ENCODE measurements at places on chromosomes 1 and 21.
A peak's percentile ranks its signal among the peaks of the same experiment; 100 is the strongest.

GRCh38 chr1:239952348-239953308 is 139.1 kb upstream of the FMN2 start:
- DNase-seq: no peak

DNA sequence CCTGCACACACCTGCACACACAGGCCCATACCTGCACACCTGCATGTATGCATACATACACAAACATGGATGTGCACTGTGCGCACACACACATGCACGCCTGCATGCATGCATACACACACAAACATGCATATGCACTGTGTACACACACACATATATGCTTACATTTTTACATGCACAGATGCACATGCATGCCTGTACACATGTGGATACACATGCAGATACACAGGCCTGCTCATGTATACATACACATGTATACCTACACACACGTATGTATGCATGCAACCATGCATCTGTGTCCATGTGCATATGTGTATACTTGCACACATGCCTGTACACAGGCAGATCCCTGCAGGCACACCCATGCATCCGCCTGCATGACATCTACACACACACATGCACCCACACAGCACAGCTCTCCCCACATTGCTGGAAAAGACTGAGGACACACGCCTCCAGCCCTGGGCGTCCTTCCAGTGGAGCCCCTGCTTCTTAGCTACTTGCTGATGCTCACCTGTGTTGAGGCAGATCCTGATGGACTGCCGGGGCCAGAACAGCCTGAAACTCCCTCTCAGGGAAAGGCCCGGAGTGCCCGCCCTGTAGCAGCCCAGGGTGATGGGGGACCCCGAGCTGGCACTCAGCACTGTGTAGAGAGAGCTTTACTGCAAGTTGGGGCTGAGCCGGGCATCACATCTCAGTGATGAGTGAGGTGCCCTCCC is 28.6 kb downstream of the KRTAP10-1 start:
- no peak for DNase-seq

DNA sequence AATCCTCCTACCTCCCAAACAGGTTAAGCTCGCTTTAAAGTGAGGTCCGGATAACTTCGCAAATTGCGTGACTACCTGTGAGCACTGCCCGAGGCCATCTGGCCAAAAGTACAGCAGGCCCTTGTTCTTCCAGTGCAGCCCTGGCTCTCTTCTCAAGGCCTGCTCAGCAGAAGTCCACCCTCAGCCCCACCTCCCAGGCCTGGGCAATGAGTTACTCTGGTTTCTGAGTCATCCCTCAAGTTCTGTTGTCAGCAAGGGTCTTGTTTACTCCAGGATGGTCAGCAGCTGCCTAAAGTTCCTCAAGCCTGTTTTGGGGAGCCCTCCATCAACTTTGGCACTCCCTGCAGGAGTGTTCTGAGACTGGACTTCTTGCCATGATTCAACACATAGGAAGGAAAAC is 101.7 kb downstream of the BCAR3 start:
- peak; percentile 69 for DNase-seq

- DNase-seq: no peak
Measured at GRCh38 chr1:195188821-195189220, 1419.4 kb downstream of the KCNT2 start.

DNA sequence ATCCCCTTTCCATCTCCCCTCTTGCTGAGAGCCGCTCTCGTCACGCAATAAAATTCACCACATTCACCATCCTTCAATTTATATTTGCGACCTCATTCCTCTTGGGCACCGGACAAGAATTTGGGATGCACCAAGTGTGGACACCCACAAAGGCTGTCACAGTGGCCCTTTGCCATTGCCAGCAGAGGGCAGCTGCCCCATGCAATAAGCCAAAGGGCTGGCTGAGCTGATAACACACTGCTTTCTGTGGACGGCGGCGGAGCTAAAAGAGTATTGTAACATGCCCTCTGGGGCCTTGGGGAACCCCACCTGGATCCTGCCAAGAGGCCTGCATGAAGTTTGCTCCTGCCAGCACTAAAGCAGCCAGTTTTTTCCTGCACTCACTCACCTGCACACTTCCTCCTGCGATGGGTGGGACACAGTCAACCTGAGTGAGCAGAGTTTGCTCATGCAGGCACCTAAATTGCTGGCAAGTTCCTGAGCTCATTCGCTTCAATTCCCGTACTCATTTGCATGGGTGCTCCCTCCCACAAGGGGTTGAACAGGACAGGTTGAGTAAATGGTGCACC is 792.3 kb upstream of the ADAMTS5 start:
- DNase-seq: no peak

- no peak for DNase-seq
Measured at GRCh38 chr1:192316942-192317450, at the start of gene RGS21. Gene RGS21, plus strand, starts transcription at chr1:192316992. Its CDS starts 26,045 bp downstream, at chr1:192343037.

DNA sequence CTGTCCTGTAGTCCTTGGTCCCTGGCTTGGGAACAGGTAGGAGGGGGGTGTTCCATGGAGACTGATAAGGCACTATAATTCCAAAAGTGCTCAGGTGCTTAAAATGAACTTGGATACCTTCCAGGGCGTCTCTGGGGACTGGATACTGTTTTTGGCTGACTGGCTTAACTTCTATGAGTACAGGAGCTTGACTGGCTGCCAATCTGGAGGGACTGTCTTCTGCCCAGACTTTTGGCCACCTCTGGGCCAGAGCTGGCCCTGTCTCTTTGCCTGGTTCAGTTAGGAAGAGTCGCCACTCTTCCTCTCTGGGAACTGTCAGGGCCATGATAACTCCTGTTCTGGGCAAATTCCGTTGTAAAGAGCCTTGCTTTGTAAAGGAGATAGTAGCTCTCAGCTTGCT is 407.0 kb downstream of the TGFB2 start:
- DNase-seq: peak; percentile 35

DNA sequence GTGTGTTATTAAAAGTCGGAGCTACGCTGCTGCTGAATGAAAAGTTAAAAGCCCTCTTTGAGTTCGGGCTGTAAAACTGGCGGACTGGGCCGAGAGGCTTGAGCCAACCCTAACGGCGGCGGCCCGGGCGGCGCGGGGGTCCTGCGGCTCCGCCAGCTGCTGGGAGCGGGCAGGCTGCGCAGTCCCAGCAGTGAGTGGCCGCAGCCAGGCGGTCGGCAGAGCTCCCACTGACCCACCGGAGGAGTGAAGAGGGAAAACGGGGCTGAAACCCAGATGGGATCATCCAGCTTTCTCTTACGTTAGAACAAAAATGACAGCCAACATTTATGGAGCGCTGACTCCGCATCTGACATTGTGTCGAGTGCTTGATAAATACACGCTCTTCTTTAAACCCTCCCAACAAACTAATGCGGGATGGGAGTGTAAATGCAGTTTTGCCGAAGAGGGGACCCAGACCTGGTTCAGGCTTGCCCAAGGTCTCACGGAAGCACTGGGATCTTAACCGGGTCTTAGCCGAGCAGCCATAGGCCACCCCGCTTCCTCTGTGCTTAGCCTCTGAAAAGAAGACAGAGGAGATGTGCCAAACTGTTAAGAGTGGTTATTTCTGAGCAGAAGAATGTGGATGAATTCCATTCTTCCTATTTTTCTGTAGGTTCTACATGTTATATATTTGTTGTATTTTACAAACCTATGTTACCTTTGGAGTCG is 3.5 kb downstream of the GRHL3 start:
- DNase-seq: no peak

- no peak for DNase-seq
Measured at GRCh38 chr1:38029685-38030511, 16.7 kb downstream of the POU3F1 start.

DNA sequence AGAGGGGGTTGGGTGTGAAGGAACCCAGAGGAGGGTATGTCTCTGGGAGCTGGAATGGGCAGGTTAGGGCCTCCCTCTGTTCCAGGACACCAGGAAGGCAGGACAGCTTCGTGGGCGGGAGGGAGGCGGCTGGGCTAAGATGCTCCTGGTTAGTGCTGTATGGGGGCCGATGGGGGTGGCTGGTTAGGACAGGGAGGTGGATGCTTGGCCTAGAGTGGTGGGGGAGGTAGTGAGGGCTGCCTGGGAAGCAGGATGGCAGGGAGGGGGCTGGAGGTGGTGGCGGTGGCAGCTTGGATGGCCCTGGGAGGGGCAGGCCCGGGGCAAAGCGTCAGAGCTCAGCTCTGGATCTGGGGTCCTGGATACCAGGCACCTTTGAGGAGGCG is 6.2 kb upstream of the MMP23B start:
- DNase-seq: no peak

- DNase-seq: no peak
Measured at GRCh38 chr1:238319957-238320356, 429.2 kb upstream of the ZP4 start.

DNA sequence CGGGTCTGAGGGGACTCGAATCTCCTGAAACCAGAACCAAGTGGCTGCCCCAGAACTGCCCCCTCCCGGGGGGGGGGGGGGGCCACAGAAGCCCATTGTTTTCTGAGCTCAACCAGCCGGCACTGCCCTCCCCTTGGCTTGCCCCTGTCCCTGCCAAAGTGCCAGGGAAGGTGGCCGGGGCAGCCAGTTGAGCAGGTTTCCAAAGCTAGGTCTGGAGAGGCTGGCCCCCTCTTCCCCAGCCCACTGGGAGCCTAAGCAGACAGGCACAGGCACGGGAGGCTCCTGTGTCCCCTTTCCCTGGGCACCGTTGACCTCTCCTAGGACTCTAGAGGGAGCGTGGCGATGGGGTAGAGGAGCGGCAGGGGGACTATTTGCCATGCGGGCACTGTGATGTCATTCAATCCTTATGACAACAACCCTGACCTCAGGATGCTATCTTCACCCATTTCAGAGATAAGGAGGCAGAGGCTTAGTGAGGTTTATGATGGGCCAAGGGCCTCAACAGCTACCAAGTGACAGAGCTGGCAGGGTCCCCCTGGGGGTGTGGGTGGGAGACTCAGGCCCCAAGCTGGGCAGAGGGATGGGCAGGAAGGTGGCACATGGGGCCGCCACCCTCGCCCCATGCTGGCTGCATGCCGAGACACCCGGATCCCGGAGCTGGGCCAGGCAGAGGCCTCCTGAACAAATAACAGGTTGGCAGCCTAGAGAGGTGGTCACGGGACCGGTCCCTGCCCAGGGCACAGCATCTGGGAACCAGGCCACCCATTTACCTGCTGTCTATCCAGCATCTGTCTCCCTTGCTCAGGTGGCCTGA is 35.0 kb downstream of the RAP1GAP start:
- peak; percentile 78 for DNase-seq

- no peak for DNase-seq
Measured at GRCh38 chr1:212288615-212289014, 3.4 kb downstream of the PPP2R5A start.

GRCh38 chr1:87399264-87399663 is 70.6 kb downstream of the LMO4 start:
- DNase-seq: no peak

DNA sequence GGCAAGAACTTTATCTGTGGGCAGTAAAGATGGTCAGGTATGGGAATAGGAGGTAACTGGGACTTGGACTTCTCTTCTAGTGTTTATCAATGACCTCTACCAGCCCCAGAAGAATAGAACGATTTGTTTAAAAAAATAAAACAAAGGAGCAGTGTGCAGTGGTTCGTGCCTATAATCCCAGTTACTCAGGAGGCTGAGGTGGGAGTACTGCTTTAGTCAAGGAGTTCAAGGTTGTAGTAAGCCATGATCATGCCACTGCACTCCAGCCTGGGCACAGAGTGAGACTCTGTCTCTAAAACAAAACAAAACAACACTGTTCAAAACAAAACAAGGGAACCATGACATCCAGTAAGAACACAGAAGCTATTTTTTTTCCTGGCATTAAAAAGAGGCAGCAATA is 4.3 kb downstream of the RNF19B start:
- no peak for DNase-seq

GRCh38 chr1:5110508-5110907 is 456.1 kb downstream of the AJAP1 start:
- DNase-seq: no peak

- DNase-seq: no peak
Measured at GRCh38 chr1:205572421-205572820, 59.4 kb downstream of the ELK4 start.

DNA sequence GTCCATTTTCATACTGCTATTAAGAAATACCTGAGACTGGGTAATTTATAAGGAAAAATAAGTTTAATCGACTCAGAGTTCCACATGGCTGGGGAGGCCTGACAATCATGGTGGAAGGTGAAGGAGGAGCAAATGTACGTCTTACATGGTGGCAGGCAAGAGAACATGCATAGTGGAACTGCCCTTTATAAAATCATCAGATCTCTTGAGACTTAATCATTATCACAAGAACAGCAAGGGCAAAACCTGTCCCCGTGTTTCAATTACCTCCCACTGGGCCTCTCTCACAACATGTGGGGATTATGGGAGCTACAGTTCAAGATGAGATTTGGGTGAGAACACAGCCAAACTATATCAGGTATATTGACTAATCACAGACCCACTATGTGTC is 370.2 kb upstream of the USP24 start:
- DNase-seq: no peak

GRCh38 chr21:44702973-44703730 is 6.2 kb downstream of the KRTAP10-12 start:
- no peak for DNase-seq

DNA sequence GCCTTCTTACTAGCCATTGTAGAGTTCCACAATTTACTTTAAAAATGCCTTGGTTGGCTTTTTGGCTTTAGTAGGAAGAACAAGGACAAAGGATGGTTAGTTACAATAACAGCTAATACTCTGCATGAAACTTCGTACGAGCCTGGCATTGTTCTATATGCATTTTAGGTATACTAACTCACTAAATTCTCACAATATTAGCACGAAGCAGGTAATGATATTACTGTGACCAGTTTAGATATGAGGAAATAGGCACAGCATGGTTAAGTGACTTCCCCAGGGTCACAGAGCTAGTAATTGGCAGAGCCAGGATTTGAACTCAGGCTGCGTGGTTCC is 50.5 kb upstream of the CYP2J2 start:
- no peak for DNase-seq

DNA sequence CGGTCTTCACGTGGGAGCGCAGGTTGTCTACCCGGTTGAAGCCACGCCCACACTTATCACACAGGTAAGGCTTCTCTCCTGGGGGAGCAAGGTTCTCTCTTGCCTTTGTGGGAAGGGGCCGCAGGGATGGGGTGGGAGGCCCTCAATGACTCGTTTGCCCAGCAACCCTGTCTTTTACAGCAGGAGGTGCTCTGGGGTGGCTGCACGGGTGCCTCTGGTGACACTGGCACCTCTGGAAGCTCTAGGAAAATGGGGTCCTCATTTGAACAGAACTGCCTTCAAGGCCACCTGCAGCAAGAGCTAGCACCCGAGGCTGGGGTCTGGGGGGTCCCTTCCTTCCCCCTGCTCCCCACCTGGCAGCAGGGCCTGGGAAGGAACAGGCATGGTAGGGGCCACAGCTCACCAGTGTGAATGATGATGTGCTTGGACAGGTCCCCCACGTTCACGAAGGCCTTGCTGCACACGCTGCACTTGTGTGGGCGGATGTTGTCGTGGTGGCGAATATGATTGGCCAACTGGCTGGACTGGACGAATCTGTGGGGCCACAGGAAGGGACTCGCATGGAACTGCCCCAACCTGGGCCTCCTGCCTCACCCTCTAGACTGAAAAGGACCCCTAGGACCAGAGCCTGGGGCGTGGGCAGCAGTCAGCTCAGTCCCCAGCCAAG is 33.1 kb downstream of the ZBTB17 start:
- DNase-seq: no peak

- DNase-seq: no peak
Measured at GRCh38 chr1:8684590-8684989, 132.8 kb downstream of the RERE start.

Data from LNCaP clone FGC (cell line).